Retinal pigment epithelial cell (primary cell): ENCODE measurements at places on chromosomes 5 and 9.

GRCh38 chr5:102792705-102793104, 37.6 kb downstream of the PAM start:
- no peak for DNase-seq

GRCh38 chr5:107950776-107951175, 280.0 kb upstream of the EFNA5 start:
- no peak for DNase-seq

- no peak for DNase-seq
These were observed 8.2 kb downstream of the UNC5A start for GRCh38 chr5:176818391-176819098.

DNA sequence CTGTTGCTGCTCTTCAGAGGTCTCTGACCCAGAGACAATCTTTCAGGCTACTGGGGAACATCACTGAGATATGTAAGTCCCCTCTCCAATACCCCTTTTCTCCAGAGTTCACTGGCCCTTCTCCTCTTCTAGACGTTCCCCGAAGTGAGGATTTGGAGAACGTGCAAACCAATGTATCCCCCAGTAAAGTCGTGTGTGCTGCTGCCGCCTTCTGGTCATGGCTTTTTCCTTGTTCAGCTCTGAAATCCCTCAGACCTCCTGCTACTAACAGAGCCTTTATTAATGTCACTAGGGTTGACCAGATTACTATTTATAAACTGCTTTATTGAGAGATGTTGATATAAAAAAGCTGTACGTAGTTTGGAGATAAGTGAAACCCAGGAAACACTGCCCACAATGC, 1028.6 kb downstream of the CDH9 start:
- DNase-seq = no peak

DNA sequence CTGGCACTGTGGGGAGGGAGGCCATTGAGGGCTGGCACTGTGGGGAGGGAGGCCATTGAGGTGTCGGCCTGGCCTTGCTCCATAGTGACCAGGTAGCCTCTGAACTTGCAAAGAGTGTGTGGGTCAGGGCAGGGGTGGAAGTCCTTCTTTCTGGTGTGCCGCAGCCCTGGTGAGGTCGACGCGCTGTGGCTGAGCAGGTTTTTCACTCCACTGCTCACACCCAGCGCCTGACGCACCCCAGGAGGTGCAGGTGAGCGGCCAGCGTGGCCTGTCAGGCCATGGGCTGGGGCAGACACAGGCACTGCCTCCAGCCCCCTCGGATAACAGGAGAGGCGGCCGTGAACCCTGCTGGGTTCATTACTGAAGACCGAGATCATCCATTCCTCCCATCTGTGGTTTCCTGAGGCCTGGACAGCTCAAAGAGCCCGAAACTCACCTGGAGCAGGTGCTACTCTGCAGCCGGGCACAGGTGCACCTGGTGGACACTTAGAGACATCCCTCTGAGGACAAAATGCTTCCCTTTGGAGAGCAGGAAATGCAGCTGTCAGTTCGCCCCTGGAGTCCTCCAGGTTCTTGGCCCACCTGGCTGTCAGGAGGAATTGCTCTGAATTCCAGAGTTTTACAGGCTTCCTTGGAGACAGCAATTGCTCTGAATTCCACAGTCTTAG, 32.4 kb downstream of the LHX3 start:
- DNase-seq = no peak

DNA sequence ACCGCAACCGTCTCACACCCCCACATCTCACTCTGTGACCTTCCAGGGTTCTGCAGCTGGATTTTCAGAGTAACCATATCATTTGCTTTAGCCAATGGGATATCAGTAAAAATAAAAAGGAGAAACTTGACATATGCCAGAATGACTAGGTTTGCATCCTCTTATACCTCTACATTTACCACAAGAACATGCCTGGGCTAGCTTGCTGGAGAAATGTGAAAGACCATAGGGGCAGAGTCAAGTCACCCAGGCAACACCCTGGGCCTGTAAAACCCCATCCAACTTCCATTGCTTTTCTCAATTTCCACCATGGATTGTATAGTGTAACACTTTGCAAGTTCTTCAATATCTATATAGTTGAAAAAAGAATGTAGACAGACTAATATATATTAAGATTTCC, 731.1 kb downstream of the PTPRD start:
- DNase-seq = no peak

GRCh38 chr9:115416299-115416698, 298.3 kb upstream of the TNC start:
- no peak for DNase-seq

- no peak for DNase-seq
These were observed 45.7 kb downstream of the DPYSL3 start for GRCh38 chr5:147464211-147464610.

GRCh38 chr9:18976221-18976708, 56.7 kb downstream of the SAXO1 start:
- DNase-seq = no peak

DNA sequence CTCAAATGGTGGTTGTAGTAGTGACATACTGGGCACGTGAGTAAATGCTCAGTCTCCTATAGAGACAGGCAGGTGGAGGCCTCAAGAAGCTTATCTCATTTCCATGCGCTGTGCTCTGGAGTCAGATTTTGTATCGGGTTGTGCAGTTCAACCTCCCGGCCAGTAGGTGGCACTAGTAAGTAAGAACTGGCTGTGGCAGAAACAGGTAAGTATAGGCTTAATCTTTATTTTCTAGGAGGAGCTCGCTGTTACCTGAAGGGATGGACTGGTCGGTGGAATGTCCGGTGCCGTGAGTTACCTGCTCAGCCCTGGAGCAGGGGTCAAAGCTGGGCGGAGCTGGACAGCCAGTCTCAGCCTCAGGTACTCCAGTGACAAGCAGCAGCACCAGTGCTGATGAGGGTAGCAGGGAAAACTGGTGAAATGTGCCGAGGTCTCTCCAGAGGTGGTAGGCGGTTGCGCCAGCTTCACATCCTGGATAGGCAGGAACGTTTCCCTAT, 880.1 kb upstream of the SEMA6A start:
- no peak for DNase-seq

DNA sequence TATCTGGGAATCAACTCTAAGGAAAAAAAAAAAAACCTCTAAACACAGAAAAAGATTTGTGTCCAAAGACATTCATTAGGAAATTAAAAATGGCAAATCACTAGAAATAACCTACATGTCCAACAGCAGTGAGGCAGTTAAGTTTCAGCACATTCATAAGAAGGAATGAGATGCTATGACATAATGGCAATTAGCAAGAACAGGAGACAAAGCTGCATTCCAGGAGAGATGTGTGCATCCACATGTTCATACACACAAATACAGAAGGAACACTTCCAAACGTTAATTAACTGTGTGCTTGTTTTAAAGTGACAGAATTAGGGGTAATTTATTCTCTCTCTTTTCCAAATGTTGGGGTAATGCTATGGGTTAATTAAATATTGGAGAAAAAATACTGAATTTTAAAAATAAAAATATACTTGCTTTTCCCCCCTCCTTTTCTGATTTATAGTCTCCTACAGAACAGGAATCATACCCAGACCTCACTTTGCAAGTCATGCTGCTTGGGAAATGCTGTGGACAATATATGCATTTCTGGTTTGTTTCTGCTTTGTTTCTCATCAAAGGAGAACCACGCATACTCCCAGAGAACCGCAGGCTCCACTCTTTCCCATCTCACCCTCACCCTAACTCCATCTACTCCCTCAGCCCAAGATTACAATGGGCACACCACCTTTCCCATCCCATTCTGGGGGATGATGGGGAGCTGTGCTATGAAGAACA, 114.1 kb downstream of the CDK5RAP2 start:
- DNase-seq = no peak

- DNase-seq = no peak
These were observed 2.4 kb upstream of the SNX2 start for GRCh38 chr5:122772446-122772845.

GRCh38 chr5:139711906-139712224, 63.7 kb downstream of the CXXC5 start:
- no peak for DNase-seq

DNA sequence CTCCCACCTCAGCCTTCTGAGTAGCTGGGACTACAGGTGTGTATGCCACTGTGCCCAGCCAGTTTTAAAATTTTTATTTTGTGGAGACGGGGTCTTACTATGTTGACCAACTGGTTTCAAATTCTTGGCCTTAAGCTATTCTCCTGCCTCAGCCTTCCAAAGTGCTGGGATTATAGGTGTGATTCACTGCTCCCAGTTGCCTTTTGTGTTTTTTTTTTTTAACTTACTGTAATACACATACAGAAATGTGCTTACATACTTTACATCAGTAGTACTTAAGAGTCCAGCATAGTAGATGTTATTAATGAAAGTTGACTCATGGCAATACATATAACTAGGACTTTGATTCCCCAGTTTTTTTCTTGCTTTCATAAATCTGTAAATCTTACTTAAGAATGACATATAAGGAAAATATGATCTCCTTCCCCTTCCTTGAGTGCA, 4.7 kb downstream of the MAN2A1 start:
- DNase-seq = peak; percentile 83

DNA sequence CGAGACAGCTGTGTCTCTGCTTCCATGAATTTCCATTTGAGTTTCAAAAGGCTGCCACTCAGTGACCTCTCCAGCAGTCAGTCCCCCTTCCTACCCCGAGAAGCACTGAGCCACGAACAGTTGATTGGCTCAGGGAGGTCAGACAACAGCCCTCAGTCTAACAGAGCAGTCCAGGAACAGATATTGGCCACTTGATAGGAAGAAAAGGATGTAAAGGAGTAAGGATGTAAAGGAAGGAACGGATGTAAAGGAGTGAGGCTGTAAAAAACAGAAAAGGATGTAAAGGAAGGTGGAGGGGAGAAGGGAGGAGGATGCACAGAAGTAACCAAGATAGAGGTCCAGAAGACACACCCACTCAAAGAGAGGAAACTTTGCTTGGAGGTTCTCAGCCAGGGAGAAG, 3.2 kb upstream of the NR4A3 start:
- no peak for DNase-seq

GRCh38 chr9:26329974-26330373, 562.6 kb downstream of the CAAP1 start:
- no peak for DNase-seq

DNA sequence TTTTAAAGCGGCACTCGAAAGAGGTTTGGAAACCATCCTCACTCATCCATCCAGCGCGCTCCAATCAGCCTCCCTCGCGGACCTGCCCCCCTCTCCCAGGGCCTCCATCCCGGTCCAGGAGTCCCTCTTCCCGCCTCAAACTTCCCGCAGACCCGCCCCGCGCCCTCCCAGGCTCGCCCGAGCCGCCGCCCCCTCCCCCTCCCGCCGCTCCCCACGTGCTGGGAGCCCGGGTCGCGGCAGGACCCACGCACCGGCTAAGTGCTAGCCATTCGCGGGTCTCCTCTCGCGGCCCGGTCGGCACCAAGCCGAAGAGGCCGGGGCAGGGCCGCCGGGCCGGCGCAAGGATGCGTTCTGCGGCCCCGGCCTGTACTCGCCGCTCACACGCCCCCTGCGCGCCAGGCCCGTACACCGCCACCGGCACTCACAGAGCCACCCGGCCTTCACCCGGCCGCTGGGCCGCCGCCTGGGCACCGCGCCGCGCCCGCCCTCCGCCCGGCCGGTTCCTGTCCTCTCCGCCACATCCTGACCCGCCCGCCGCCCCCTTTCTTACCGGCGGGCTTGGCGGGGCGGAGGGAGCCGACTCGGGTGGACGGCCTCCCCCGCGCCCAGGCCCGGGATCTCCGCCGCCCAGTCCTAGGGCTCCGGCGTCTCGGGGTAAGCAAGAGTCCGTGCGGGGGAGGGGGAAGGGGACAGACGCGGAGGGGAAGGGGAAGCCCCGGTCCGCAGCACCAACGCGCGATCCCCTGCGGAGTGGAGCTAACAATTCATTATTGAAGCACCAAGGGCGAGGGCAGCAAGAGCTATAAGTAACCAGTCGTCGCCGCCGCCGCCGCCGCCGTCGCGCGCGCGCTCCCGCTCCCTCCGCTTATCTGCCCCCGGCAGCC, 576 bp downstream of the CHD1 start:
- DNase-seq = no peak
